ENCODE measurements at places on chromosomes 12 and 14.

DNA sequence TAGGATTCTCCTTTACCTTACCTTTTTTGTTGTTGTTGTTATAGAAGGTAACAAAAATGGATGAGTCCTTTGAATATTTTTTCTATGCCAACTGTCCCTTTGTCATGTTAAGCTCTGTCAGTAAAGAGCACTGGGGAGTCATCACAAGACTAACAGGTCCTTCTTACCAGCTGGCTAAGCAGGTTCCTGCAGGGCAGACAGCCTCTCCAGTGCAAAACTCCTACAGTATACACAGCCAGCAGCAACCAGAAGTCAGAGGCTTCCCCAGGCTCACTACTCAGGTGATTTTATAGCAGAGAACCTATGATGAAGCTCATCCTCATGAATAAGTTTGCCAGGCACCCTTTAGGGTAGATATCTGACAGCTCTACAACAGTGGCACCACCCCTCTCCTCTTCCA is 271.1 kb downstream of the RERGL start:
- no peak for DNase-seq

DNA sequence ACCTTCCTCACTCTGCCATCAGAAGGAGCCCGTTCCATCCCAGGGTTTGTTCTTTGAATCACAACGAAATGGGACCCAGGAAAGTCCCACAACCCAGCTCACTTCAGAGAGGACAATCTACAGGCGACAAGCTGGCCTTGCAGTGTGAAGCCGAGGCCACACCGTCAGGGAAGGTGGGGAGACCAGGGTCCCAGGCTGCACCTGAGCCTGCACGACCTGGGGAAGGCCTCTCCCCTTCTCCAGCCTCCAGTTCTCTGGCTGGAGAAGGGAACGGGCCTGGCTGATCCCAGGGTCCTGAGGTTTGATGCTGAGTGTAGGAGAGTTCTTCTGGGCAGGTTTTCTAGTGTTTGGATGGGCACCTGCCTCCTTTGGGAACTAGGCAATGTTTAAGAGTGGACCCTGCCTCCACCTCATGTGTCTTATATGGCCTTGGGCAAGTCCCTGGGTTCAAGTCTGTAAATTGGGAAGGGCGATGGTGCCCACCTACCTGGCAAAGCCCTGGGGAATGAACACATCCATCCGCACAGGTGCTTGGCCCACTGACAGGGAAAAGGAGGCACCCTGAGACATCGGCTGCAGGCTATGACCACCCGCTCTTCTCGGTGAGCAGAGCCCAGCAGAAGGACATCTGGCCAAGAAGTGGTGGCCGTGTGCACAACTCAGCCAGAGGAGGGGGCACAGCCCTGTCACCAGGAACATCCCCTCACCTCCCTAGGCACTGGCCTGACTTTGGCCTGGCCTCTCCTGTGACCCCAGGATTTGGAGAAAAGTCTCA is 77.9 kb upstream of the BCL11B start:
- no peak for DNase-seq

DNA sequence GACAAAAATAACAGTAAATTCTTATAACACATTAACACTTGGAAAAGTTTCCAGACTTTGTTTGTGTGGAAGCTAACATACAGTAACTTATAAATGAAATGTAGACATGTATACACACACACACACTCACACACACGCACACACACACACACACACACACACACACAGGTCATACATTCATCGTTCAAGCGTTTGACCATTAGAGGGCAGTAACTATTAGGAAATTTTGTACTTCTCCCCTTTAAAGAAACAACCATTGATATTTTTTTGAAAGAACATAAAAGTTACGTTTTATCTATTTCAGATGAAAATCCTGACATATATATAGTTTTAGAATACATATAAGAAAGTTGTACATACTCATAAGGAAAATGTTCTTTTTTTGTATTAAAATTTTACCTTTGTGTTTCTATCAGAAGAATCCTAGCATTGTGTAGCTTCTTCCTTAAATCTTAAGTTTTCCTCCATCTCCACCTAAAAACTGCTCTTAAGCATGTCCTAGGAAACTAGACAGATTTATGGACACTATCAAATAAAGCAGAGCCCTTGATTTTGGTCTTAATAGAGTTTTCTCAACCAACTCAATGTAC is 29.0 kb downstream of the PTPRQ start:
- DNase-seq = no peak

GRCh38 chr12:123141615-123142517 is 9.0 kb downstream of the PITPNM2 start:
- DNase-seq = no peak

- no peak for DNase-seq
Measured at GRCh38 chr14:25843481-25844470, 754.1 kb downstream of the NOVA1 start.

GRCh38 chr12:92140896-92141536 is 4.6 kb downstream of the BTG1 start:
- no peak for DNase-seq

DNA sequence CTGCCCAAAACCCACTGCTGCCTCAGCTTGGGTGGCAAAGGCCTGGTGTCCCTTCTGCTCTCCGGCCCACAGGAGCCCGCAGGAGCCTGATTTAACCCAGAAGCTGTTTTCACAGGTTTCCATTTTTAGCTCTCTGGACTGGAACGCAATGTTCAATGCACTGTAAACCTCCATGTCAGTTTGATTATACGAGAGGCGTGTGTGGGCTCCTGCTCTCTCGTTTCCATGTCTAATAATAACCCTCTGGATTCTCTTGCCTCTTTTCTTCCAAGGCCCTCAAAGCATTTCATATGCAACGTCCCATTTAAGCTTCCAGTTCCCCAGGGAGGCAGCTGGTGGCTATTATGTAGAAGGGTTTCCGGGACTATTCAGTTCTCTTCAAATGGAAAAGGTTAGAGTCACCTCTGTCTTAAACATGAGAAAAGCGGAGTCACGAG is 161.1 kb downstream of the SUDS3 start:
- DNase-seq = no peak

DNA sequence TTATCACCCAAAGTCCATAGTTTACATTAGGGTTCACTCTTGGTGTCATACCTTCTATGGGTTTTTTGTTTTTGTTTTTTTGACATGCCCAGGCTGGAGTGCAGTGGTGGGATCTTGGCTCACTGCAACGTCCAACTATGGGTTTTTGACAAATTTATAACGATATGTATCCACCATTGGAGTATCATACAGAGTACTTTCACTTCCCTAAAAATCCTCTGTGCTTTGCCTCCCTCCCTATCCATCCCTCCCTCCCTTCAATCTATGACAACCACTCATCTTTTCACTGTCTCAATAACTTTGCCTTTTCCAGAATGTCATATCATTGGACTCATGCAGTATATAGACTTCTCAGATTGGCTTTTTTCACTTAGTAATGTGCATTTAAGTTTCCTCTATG is 139.0 kb upstream of the CCDC198 start:
- DNase-seq = no peak

DNA sequence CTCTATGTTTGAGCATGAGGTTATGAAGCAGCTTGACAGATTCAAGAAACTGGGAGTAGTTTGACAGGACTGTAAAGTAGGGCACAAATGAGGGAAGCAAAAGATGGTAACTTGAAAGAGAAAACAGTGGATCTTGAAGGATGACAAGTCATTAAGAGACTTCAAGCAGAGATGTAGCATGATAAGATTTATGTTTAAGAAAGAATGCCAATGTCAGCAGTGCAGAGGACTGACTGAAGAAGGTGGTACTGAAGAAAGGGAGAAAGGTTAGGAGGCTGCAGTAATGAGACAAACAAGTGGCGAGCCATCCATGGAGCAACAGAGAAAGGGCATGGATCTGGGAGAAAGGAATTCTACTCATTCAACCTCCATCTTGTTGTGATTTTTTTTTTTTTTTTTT is 120.2 kb upstream of the RAP1B start:
- no peak for DNase-seq

DNA sequence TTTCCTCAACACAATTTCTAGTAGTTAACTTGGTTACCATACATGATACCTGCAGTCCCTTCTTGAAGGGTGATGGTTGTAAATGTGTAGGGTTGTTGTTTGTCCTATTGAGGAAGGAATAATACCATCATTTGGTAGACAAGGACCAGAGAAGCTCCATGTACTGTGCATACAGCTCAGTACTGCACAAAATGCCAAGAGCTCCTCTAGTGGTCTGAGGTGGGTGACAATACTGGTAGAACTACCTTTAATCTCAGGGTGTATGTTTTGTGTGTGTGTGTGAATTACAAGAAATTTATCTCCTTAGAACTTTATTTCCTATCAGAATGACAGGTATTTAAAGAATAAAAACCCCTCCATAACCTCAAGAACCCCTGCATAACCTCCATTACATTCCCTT is 575.3 kb downstream of the TMTC2 start:
- no peak for DNase-seq

DNA sequence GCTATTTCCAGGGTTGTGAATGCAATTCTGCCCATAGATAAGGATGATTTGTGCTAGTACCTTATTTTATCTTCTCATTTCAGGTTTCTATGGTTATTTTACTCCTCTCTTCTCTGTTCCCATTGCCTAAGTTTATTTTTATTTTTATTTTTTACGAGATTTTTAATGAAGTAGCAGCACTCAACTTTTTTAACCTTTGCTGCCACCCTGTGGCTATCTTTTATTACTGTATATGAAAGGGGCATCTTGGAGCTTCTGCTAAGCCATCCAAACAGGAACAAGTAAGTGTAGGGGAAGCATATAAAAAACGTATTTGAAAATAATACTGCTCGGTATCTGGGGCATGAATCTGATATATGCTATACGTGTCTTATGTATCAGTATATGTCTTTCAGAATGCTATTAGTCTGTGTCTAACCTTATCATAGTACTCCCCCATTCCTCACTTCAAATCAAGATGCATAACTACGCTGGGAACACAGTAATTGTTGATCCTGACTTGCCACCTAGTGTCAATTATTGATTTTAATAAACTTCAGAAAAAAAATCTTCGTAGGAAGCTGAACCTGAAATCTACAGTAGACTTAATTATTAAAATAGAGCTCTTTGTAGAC is 60.3 kb downstream of the KLRG1 start:
- DNase-seq = no peak

GRCh38 chr12:119578112-119578511 is 15.5 kb upstream of the TMEM233 start:
- no peak for DNase-seq

DNA sequence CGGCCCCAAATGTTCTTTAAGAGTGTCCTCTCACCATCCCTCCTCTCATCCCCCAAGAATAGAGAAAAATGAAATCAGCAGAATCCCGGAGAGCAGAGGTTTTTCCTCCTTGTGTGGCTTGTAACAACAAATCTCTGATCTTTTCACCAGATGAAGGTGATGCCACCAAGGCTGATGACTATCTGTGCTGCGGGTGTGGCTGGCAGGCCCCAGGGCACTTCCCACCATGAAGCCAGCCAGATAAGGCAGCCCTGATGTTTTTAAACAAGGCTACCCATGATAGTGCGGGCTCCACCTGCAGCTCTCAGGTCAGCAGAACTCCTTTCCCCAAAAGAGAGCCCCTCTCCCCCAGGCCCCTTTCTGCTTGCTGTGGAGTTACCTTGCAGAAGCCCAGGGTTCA is 58.0 kb upstream of the PARP11 start:
- DNase-seq = no peak

GRCh38 chr12:117774941-117775775 is 193.6 kb downstream of the KSR2 start:
- no peak for DNase-seq

GRCh38 chr12:83224012-83224411 is 537.3 kb downstream of the TMTC2 start:
- no peak for DNase-seq

DNA sequence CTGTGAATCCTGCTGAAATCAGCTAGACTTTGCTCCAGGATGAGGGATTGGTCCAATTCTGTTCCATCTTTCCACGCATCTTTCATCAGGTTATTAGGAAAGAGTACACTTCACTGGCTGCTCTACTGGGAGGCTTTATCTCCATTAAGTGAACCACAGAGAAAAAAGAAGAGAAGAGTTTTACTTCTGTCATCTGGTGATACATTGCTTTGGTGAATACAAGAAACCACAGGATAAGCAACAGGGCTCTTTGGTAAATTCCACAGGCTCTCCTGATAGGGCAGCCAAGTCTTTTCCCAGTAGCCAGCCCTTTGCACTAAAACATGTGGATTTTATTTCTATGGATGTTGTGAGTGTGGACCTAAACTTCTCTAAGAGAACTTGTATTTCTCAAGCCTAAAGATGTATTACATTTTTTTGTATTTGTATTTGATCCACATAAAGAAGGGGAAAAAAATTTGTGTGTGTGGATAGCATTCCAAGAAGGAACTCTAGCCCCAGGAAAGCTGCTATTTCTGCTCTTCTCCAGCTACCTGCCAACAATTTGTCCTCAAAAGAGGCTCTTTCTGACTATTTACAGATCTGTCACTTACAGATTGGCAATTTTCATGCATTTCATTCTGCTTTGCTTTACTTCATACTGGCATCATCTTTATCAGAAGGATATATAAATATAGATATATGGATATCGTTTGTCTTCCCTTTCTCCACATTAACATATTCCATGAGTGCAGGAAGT is 1117.6 kb upstream of the TMEM132C start:
- no peak for DNase-seq

- peak; percentile 47 for DNase-seq
Measured at GRCh38 chr12:116358893-116359761, 81.6 kb upstream of the MED13L start.

DNA sequence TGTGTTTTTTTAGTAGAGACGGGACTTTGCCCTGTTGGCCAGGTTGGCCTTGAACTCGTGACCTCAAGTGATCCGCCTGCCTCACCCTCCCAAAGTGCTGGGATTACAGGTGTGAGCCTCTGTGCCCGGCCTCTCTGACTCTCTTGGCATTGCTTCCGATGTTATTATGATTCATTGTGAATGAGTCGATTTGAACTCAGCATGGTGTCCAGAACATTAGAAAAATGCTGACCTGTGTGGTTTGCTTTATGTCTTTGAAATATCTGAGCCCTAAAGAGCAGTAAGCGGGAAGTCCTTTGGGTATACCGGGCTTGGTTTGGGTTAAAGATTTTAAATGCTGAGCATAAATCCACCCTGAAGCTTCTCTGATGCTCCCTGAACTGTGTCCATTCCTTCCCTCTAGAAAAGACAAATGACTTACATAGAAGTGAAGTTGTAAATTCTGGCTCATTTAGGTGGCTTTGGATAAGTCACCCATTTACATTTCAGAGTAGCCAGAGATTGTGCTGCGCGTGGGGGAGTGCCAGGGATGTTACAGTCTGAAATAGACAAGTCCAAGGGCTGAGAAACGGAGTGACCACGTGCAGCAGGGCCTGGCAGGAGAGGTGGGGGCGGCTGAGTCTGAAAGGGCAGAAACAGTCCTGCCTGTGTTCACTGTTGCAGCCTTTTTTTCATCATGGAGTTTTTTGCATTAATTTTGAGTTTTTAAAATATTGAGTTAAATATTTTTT is 39.6 kb downstream of the SLC15A4 start:
- no peak for DNase-seq
